ENCODE measurements at places on chromosomes 16 and 17.

GRCh38 chr16:78365366-78365765 is 265.9 kb downstream of the WWOX start:
- no peak for DNase-seq

GRCh38 chr17:60959011-60959410 is 281.4 kb downstream of the BCAS3 start:
- no peak for DNase-seq

- DNase-seq, result no peak
These were observed 8.8 kb downstream of the TAX1BP3 start for GRCh38 chr17:3659541-3660111.

- DNase-seq, result no peak
These were observed 2.7 kb downstream of the ESRP2 start for GRCh38 chr16:68233085-68233834.

DNA sequence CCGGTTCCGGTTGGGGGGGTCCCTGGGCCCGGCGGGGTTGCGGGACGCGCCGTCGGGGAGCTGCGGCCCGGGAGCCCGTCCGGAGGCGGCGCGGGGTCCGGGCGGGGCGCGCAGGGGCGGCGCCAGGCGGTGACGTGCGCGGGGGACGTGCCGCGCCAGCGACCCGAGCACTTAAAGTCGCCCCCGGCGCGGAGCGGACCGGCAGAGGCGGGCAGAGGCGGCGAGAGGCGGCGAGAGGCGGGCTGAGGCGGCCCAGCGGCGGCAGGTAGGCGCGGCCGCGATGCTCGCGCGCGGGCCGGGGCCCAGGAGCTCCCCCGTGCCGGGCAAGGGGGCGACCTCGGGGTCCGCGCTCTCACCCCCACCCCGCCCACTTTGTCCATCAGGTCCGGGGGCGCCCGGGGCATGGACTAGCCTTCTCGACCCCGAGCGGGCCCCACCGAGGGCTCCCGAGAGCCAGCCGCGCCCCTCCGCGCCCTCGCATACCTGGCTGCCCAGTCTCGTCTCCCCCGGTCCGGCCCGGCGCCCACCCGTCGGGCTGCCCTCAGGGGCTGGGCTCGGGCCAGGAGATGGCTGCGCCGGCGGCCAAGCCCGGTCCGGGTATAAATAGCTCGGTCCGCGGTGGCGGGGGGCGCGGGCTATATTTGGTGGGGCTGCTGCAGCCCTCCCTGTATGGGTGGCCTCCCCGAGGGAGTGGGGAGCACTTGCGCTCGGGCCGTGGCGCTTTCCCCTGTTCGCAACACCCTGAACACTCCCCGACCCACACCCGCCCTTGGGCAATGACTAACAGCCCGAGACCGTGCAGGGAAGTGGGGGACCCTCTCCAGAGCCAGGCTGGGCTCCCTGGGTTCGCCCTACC is at the start of gene SLC16A3:
TSS of gene SLC16A3 (plus strand) at position 201 of the 856 bp plus-strand sequence. CDS start 6,967 bp downstream, outside the sequence.
- no peak for DNase-seq

- no peak for DNase-seq
These were observed 304.3 kb upstream of the SALL1 start for GRCh38 chr16:51455398-51455797.

- no peak for DNase-seq
These were observed 79.5 kb downstream of the TIMM22 start for GRCh38 chr17:1076299-1076981.

GRCh38 chr16:52650789-52651188 is 103.8 kb upstream of the TOX3 start:
- no peak for DNase-seq

DNA sequence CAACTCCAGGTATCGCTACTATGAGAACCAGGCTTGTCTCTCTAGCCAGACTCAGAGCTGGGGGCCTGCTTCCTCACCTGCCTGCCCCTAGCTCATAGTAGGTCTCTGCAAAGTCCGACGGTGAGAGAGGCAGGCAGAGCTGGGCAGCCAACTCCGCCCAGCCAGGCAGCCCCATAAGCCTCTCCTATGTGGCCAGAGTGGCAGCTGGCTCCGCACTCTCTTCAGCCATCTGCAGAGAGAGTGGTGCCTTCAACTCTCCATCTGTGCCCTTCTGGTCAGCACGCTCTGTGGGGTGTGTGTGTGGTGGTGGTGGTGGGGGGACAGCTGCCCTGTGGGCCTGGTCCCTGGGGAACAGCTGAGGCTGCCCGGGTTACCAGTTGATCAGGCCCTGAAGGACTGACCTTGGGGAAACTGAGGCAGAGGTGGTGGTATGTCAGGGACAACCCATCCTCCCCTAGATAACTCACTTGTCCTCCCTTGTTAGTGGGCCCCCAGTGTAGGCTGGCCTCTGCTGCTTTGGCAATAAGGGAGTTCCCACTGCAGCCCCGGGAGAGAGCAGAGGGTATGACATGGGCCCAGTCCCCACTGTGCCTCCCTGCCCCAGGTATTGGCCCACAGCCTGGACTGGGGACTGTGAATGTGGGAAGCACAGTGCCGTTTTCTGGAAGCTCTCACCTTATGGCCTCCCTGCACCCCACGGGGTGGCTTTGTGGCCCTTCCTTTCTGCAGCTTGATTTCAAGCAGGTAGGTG is 1.8 kb upstream of the ADGRG1 start:
- DNase-seq, result no peak

GRCh38 chr16:17470908-17471718 is at the start of gene XYLT1:
Gene XYLT1, minus strand, starts transcription at chr16:17470960. Its CDS starts 164 bp downstream, at chr16:17470796.
- DNase-seq, result no peak

- no peak for DNase-seq
These were observed 9.0 kb downstream of the HLF start for GRCh38 chr17:55273579-55274354.

DNA sequence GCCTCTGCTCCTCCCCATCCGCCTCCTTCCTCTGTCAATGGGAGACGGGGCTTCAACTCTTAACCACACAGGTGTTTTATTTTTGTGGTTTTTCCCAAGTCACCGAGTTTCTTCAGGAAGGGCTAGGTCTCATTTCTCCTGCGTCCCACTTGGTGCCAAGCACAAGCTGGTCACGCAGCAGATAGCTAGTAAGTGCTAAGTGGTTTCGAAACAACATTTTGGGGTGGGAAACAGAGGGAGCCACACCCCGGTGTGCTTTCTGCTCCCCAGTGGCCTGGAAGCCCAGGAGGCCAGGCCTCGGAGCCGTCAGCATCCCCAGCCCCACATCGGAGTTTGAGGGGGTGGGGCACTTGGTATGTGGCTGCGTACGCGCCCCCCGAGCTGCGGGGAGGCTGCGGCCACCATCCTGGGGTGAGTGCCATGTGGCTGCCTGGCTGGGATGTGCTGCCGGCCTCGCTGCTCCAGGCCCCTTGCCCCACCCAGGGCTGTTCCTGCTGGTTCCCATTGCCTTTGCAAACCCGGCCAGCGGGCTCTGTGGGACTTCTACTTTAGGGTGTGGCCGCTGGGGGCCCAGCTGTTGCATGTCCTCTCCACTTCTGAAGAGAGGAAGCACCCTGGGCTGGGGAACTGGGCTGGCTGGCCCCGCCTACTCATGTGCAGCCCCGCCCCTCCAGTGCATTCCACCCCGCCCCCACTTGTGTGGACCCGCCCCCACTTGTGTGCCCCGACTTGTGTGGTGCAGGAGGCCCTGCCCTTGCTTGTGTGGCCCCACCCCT is 55.6 kb downstream of the BAIAP2 start:
- no peak for DNase-seq

DNA sequence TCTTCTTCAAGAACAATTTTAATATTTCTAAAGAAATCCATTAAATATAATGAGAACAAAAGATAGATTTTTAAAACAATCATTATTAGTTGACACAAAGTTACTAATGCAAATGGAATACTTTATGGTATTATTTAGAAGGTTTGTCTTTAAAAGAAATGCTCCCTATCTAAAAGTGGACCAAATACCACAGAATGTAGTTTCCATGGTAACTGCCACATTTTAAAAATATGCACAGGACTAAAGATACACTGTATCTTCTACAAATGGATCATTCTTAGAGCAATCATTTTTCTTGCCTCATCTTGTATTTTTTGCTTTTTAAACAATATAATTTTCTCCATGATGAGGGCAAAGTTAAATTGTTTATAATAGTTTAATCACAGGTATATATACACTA is 296.0 kb downstream of the CEP112 start:
- DNase-seq, result no peak

DNA sequence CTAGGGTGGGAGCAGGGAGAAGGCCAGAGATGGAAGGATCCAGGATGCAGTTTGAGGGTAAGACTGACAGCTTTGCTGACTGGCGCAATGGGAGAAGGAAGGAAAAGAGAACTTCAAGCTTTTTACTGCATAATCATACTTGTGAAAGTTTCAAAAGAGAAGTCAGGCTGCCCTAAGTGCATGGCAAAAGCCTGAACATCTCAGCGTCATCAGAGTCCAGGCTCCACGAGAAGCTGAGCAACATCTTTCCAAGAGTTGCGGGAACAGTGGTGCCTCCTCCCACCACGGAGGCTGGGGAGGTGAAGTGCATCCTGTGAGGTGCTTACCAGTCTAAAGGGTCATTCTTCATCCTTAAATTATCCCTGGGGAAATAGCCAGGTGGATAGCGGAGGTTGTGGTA is 26.9 kb upstream of the SLC38A8 start:
- DNase-seq, result no peak

DNA sequence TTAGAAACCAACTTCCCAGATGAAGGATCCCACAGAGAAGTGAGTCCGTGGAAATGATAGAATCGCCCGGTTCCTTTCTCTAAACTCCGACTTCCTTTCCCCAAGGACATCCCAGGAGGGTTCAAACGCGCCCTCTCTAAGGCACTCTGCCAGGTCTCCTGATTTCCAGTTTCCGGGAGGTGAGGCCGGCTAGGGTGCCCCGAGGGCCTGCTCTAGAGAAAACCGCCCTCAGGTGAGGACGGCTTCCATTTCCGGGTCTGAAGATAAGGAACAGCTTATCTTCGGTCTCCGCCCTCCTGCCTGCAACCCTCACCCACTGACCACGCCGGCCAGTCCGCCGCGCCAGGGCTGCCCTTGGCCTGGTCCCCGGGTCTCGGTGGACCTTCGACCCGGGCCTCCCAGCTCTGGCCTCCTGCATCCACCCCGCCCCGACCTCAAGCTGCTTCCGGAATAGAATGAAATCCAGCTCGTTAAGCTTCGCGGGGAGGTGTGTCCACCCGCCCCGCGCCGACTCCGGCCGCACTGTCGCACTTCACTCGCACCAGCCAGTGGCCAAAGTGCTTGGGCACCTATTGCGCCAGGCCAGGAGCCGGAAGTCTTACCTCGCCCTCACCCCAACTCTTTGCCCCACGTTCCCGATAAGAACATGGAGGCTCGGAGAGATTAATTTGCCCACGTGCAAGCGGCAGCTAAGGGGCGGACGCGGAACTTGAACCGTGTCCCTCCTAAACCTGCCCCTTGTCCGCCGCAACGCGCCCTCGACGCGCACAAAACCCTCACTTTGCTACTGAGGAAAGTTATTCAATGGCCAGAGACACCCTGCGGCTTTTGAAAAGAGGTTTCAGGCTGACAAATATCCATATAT is 836 bp upstream of the MMP15 start:
- DNase-seq, result no peak

DNA sequence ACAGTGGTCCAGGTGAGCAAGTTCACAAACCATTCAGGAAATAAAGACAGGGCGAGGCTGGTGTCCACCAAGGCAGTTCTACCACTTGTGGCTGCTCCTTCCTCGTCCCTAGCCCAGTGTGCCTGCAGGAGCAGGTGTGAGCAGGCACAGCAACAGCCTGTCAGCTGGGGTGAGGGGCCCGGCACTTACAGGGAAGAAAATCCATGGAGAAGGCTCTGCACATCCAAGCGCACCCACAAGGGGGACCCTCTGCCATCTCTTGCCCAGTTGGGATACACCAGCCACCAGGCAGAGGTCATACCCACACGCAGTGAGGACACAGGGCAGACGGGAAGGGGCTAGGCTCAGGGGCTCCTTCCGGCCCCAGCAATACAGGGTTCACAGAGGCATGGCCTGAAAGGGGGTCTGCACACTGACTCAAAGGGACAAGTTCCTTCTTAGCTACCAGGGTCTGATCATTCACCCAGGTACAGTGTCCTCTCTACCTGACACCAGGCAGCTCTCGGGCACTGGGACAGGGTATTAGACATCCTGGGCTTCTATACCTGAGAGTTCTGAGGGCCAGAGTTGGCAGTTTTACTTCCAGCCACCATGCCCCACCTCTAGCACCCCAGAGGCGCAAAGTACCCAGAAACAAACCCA is 27.0 kb downstream of the CDIP1 start:
- no peak for DNase-seq

GRCh38 chr16:20385844-20386832 is 18.4 kb downstream of the PDILT start:
- peak; percentile 11 for DNase-seq

GRCh38 chr17:2453325-2453724 is 52.5 kb upstream of the MNT start:
- DNase-seq, result no peak

DNA sequence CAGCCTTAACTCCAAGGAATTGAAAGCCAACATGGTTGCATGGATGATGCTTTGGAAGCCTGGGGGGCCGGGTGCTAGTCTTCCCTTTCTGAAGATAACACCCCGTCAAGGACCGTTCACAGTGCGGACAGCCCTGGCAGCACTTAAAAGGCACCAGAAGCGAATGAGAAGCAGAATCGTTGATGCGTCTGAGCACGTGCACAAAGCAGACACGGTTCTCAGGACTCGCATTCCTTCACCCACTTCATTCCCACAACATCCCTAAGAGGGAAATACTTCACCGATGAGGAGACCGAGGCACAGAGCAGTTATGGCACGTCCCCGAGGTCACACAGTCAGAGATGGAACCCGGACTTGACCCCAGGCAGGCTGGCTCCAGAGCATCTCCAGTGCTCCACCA is 14.2 kb downstream of the TRPV1 start:
- no peak for DNase-seq

DNA sequence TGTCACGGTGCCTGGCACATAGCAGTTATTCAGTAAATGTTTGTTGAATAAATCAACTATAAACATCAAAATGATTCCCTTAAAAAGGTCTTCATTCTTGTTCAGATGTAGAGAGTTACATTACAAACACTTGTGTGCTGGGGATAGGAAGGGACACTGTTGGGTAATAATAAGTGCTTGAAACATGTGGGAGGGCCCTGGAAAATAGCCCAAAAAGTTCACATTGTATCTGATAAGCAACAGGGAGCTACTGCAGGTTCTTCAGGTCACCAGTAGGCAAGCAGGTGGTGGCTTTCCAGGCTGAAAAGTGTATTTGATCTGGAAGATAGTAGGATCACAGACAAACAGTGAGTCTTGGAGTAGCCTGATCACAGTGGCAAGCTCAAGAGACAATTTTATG is 19.0 kb upstream of the ZNF652 start:
- DNase-seq, result no peak

DNA sequence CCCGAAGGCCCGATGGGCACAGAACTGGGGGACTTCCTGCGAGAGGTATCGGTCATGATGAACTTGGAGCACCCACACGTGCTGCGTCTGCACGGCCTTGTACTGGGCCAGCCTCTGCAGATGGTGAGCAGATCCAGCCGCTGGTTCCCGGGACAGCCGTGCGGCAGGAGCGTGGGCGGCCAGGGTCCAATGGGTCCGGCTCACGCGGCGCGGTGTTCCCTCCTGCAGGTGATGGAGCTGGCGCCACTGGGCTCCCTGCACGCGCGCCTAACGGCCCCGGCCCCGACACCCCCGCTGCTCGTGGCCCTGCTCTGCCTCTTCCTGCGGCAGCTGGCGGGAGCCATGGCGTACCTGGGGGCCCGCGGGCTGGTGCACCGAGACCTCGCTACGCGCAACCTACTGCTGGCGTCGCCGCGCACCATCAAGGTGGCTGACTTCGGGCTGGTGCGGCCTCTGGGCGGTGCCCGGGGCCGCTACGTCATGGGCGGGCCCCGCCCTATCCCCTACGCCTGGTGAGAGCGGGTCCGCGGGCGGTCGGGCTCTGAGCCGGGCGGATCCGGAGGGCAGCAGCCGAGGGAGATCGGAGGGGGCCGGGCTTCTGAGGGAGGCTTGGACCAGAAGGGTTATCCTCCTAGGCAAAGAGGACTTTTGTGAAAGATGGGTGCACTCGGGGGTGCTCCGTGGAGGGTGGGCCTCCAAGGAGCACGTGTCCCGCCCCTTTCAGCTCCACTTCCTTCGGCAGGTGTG is 3.0 kb downstream of the TNK1 start:
- peak; percentile 50 for DNase-seq
